Fibroblast of skin of back (primary cell): ENCODE measurements at places on chromosomes 5 and 9.

DNA sequence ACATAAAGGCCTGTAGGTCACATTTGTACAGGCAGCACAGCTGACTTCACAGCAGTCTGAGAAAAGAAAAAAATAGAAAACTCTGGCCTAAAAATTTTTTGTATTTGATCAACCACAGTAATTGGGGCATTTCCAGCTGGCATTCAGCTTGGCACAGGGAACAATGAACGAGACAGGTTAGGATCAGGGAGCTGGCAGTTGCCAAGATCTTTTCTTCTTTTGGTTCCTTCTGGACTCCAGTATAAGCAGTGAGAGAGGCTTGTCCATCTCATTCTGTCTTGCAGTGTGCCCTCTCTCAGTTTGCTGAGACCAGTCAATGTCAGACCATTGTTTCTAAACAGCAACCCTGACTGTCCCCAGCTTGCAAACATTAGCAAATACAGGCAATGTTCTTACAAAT is 601.1 kb downstream of the TLR4 start:
- no peak for DNase-seq

GRCh38 chr5:115179030-115179393 is 9.3 kb upstream of the TRIM36 start:
- DNase-seq: no peak

- DNase-seq: no peak
Measured at GRCh38 chr9:15205632-15206420, 101.2 kb downstream of the TTC39B start.

GRCh38 chr9:98192503-98193335 is at the start of gene CORO2A:
Gene CORO2A (minus strand): TSS chr9:98192637. CDS start chr9:98157660, 34,977 bp downstream.
- peak; percentile 74 for DNase-seq

- no peak for DNase-seq
Measured at GRCh38 chr9:31950756-31951155, 433.7 kb upstream of the ACO1 start.

DNA sequence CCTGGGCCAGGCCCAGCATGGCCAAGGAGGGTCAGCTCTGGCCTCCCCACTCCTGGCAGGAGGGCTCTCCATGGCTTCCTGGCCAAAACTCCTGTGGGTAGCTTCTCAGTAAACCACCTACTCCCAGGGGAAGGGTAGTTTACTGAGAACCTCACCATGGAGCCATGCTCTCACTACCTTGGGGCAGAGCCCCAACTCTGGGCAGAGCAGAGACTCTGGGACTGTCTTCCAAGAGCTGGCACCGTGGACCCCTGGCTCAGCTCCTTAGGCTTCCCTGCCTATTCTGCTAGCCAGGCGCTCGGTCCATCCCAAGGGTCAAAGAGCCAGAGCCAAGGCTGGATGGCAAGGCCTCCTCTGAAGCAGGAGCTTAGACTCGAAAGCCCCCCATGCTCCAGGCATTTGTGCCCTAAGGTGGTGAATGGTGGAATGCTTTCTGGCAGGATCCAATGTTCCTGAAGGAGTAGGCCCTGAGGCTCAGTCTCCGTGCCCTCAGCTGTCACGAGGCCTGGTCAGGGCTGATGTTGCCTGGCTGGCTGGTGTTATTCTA is 19.6 kb downstream of the TCF7 start:
- no peak for DNase-seq

GRCh38 chr5:107067395-107067794 is 603.3 kb downstream of the EFNA5 start:
- no peak for DNase-seq

GRCh38 chr5:163915481-163915961 is 410.1 kb downstream of the MAT2B start:
- peak; percentile 8 for DNase-seq

GRCh38 chr5:11514705-11515432 is 389.4 kb downstream of the CTNND2 start:
- DNase-seq: no peak

DNA sequence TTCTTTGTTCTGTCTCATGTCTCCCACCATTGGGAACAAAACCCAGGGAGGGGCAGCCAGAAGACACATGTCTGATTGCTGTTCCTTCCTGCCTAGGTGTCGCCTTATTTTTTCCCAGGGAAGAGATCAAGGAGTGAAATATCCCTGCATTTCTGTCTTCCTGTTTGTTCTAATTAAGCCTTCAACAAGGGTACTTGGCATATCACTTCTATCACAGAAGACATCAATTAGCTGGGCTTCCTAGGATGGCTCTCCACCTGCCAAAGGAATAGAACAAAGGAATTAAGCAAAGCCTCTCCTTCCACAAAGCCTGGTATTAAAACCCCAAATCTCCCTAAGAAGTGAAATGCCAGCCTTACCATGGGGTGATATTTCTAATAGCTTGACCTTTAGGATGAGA is 299.5 kb upstream of the CD180 start:
- DNase-seq: no peak

DNA sequence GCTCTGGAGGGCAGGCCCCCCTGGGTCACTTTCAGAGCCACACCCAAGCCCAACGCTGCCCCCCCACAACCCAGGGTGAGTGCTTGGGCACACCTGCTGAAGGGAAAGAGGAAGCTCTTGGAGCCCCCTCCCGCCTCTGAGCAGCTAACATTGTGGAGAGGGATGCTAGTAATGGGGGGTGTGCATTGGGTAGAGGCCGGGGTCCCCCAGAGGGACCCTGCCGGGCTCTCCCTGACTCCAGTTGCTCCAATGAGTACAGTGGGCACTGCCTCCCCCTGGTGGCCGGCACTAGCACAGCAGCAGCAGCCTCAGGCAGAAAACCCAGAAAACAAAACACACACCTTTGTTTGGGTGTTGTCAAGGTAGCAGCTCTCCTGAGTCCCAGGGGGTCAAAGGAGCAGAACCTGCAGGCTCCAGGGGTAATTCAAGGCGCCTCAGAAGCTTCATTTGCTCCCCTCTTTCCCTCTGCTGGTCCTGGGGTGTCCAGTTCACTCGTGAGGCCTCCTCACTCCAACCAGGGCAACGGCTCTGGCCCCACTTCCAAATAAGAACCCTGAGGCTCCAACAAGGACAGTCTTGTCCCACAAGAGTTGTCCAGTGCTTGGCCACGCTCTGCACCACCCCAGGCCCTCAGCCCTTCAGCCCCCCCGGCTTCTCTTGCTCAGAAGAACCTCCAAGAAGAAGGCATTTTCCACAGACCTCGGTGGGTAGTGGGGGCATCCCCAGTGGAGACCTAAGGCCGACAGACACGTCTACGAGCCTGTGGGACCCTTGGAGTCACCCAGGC is 16.1 kb downstream of the GBGT1 start:
- DNase-seq: peak; percentile 36

DNA sequence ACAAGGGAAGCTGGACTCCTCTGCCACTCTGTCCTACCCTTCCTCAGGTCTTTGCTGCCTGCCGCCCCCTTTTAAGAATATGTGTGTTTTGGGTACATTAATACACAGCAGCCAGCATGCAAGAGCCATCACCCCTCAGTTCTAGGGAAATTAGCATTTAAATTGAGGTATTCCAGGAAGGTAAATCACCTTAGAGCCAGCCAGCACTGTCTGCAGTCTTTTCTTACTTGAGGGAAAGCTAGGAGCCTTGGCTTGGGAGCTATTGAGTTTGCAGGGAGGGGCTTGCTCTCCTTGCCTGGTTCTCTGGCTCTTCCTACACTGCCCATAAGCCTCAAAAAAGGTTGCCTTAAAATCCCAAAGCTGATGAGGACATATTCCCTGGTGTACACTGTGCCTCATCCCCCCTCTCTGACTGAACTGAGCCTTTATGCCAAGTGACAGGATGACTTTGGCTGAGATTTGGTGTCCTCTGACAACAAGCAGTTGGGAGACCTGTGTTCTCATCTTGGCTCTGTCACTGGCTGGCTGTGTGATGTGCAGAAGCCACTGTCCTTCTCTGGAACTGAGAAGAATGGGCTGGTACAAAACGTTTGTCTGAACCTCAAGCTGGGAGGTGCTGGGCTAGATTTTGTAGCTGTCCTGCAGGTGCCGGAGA is 54.1 kb downstream of the TRIM32 start:
- DNase-seq: no peak

DNA sequence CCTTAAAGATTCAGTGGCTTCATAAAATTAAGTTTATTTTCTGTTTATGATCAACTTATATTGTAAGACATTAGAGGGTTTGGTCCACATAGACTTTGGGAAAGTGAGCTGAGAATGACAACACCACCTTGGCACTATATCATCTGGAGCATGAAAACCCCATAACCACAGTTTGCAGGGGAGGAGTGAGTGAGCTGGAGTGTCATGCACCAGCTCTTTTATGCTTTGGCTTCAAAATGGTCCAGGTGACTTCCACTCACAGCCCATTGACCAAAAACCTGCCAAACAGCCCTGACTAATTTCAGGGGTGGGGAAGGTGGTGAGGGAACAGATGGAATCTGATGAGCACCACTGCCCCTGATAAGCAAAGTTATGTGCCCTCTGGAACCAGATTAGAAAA is 295.8 kb downstream of the DMRTA1 start:
- DNase-seq: no peak

DNA sequence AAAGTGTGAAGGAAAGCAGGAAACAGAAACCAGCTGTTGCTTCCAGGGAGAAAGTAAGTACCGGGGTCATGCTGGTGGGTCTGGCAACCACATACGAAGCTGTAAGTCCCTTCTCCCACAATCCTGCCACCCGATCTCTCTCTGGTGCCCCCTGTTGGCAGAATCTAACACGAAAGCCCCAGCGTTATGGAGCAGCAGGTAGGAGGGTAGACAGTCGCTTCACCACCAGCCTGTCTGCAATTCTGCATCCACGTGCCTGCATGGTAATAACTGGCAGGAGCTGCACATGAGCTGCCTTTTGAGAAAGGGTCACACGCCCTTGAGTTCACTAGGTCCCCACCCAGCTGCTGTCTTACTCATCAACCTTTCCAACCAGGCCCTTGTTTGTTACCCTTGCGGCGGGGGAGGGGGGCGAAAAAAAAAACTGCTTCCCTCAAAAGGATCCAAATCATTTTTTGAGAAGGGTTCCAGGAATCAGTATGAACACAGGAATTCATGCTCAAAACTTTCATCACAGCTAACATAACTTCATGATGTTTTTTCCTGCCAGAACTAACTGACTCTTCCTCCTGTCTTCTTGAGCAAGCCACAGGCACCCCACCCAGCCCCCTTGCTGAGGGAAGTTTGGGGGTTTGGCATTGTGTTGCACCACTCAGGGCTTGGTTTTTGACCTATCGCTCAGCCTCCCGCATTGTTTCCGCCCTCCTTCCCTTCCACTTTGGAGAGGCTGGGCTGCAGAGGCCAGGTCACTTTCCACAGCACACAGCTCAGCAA is 19.6 kb upstream of the TMEM252 start:
- DNase-seq: peak; percentile 43

GRCh38 chr5:20241351-20241750 is 253.4 kb upstream of the CDH18 start:
- no peak for DNase-seq

DNA sequence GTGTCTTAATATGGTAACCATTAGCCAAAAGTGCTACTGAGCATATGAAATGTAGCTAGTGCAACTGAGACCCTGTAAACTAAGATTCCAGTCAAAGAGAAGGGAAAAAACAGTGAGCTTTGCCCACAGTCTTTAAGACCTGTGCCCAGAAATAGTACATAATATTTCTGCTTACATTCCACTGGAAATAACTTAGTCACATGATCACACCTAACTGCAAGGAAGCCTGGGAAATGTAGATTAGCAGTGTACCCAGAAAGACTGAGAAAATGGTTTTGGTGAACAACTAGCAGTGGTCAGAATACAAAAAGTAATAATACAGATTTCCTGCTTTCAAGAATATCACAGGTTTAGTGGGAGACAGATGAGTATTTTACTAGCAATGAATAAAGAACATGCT is 2.5 kb upstream of the CPLANE1 start:
- peak; percentile 1 for DNase-seq

- DNase-seq: no peak
Measured at GRCh38 chr5:61612431-61612830, 280.4 kb downstream of the ZSWIM6 start.

DNA sequence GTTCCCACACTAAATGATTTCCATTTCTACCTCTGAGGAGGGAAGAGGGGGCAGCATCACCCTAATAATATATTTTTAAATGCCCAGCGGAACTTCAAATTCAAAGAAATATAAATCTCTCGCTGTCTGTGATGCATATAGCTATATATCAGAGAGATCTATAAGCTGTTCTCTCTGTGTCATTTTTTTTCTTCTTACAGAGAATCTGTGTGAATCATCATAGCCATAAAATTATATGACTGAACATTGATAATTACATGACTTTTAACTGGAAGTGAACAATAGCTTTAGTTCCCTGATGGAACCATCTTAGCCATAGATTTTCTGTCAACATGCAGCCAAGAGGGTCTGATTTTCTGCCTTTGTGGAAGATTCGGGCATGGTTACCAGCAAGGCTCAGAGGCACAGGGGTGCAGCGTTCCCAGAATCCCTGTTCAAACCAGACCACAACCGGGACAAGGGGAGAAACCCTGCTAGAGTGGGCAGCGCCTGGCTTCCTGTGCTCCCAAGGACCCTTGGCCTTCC is 93.7 kb upstream of the OSMR start:
- no peak for DNase-seq

DNA sequence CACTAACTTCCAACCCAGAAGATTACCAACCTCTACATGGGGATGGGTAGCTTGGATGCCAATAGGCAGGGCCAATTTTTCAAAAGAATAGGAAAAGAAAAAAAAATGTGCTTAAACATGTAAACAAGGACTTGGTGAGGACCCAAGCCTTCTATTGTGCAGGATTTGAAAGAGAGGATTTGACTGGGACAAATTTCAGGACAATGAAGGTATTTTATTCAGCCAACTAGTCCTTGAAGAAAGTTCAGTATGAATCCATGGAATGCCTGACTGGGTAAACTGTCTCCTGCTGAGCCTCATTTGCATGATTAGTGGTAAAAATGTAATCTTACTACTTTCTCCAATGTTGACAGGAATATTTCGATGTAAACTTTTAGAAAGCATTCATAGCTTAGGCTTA is 192.5 kb upstream of the RORB start:
- no peak for DNase-seq

DNA sequence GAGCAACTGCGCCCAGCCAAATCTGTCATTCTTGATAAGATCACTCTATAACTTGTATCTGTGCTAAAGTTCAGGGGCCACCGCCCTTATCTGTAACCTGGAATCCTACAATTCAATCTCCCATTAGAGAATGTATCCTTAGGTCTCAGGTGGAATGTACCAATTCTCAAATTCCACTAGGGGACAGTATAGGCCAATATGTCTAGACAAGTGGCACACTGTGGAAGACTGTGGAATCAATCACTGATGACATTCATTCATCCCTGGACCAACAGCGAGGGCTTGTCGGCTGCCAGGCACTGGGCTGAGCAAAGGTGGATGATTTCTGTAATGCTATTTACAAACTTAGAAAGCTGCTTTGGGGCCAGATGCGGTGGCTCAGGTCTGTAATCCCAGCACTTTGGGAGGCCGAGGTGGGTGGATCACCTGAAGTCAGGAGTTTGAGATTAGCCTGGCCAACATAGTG is 28.7 kb upstream of the MEGF9 start:
- peak; percentile 30 for DNase-seq
